ENCODE measurements at places on chromosomes 7 and 10. TPM values are rescaled to one million over a fixed set of nuclear protein-coding genes. Genes with fewer than 3 reads are reported as not detected.

Gene SHTN1
- 10.2 TPM for total RNA-seq

Gene INA
- total RNA-seq = 4.3 TPM

- DNase-seq = no peak
These were observed 4.7 kb downstream of the SUFU start for GRCh38 chr10:102508506-102508905.

Gene SEMA3E
- 1.2 TPM for total RNA-seq

Gene LRIT1
- total RNA-seq = not detected

Gene TBRG4
- total RNA-seq = 38.2 TPM

DNA sequence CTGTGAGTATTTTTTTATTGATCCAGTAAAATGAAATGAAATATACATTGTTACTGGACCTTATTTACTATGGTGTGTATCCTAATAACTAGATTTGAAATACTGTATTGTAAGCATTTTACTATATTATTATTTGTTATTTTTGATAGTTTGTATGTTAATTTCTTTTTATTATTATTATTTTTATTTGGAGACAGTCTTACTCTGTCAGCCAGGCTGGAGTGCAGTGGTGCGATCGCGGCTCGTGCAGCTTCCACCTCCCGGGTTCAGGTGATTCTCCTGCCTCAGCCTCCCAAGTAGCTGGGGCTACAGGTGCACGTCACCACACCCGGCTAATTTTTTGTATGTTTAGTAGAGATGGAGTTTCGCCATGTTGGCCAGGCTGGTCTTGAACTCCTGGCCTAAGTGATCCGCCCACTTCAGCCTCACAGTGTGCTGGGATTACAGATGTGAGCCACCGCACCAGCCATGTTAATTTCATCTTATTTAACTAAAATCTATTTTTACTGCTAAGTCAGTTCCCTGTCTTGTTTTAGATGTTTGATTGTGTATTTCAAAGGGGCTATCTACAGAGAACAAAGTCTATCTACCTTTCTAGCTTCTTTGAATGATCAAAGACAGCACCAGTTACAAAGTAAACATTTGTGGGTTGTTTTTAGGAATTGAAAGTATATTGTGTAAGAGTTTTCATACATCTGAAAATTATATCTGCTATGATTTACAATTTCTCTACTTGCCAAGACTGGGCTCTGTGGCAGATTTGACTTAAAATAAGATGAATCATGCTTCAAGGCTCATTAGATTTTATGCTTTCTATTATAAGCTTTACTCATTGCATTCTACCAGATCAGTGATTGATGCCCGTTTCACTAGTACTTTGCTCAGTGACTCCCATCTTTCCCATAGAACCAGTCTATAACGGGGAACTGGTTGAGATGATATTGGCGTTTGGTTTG, 41.6 kb downstream of the CDC123 start:
- DNase-seq = no peak

DNA sequence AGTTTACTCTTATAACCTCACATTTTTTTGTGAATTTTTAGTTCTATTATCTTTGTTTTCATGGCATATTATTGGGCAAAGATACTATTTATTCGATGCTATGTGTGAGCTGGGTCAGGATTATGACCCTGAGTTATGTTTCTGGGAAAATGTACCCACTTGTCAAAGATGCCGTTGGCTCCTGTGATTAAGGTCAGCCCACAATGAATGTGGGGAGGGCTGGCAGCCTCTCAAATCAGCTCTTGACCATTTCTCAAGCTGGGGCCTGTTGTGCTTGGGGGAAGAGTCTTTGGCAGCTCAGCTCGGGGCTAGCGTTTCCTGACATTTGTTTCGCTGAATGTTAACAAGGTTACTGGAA, 97.5 kb downstream of the TCF7L2 start:
- DNase-seq = no peak

Gene USP54
- total RNA-seq = 16.4 TPM

- no peak for DNase-seq
These were observed 93.1 kb upstream of the CXCL12 start for GRCh38 chr10:44478040-44478439.

DNA sequence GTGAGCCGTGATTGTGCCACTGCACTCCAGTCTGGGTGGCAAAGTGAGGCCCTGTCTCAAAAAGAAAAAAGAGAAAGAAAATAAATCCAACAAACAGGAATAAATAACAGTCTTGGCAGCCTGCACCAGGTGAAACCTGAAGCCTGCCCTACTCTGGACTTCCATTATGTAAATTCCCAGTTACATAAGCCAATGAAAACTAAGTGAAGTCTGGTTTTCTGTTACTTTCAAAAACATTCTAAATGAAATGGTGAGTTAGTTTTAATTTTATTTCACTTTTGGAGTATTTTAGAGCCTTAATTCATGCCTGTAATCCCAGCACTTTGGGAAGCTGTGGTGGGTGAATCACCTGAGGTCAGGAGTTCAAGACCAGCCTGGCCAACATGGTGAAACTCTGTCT, 22.5 kb upstream of the HIBADH start:
- DNase-seq = no peak

GRCh38 chr7:25215694-25216335, 12.5 kb downstream of the NPVF start:
- DNase-seq = no peak

DNA sequence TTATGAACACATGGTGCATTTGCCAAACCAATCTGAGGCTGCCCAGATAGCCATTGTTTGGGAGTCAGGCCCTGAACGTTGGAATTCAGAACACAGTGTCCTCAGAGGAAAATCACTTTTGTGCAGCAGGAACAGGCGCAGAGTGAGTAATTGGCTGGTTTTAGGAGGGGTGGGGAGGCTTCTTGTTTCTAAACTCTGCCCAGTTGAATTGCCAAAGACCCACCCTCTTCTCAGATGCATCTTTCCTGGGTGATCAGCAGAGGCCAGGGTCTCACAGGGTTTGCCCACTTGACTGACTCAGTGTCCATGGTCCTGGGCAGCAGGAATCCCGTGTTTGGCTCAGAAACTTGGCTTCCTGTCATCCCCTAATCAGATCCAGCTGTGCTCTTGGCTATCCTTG, 24.3 kb downstream of the PRLHR start:
- no peak for DNase-seq

Gene KLF14
- total RNA-seq = not detected

DNA sequence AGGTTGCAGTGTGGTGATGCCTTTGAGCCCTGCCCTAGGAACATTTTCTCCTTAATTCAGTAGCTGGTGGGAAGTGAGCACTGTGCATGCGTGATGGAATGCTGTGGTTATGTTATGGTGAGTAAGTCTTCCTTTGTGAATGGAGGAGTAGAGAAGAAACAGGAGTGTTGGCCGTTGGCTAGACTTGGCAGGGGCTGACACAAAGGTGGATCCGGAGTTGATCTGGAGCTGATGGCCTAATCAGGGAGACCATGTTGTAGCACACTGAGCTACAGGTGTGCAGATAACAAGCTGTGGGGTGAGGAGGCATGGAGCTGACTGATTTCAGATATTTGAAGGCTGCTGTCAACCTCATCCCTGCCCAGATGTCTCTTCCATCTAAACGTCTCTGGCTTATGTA, 122.3 kb downstream of the CNNM2 start:
- no peak for DNase-seq

GRCh38 chr10:109883859-109884771, 39.2 kb downstream of the XPNPEP1 start:
- peak; percentile 82 for DNase-seq

DNA sequence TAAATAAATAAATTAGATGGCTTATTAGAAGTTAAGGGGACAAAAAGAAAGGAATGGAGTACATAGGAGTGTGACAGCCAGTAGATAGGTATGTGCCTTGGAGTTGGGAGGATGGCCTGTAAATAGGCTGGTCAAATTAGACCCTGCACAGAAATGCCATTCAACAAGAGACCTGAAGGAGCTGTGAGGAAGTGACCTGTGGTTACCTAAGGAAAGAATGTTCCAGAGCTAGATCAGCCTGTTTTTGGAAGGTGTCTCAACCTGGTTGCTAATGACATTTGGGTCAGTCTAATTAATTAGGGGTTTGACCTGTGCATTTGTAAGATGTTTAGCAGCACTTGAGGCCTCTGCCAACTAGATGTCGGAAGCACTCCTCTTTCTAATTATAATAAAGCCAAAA, 315.3 kb upstream of the PLXDC2 start:
- no peak for DNase-seq

DNA sequence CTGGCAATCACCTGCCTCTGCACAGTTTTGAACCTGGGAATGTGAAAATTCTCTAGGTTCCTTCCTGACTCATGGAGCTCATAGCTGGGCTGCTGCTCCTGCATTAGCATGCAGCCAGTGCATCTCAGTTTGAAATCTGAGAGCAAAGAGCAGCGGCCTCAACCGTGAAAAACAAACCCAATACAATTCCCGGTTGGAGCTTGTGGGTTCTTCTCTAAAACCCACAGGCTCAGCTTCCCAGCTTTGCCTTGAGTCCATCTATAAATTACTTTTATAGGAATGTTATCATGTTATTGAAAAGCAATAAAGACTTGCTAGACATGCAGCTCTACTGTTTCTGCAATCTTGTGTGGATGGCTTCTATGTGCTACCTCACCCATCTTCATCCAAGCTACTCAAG, 191.7 kb downstream of the CXCL12 start:
- DNase-seq = no peak

Gene VDAC2
- total RNA-seq = 143 TPM

DNA sequence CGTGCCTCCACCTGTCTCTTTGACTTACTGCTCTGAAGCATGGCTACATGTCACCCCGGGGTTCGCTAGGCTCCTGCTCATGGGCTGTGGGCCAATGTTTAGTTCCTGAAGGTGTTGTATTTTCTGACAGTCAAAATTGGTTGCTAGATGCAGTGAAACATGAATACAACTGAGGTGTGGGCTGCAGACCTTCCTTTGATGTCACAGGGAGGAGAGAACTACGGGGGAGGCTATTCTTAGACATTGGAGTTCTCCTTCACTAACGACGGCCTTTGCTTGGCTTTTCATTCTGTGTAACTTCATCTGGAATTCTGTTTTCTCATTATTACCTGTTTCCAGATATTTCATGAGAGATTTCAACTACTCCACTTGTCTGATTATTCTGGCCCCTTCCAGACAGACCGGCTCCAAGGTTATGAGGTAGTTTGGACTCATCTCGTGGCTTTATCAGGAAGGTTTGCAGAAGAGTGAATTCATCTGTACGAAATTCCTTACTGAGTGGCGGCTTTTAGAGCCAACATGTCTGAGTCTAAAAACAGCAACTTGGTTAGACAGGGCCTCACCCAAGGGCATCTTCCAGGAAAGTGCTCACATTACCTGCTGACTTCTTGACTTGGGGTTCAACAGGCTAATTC, 774.7 kb downstream of the SUGCT start:
- no peak for DNase-seq

Gene AKR1C8
- total RNA-seq = not detected

- DNase-seq = no peak
These were observed 82.9 kb downstream of the OTUD1 start for GRCh38 chr10:23521735-23522134.

GRCh38 chr10:113202011-113202410, 252.0 kb downstream of the TCF7L2 start:
- no peak for DNase-seq

Gene PILRA
- 2.5 TPM for total RNA-seq

- DNase-seq = no peak
These were observed 21.1 kb downstream of the SLC29A4 start for GRCh38 chr7:5303591-5304505.

- DNase-seq = no peak
These were observed 1355.5 kb upstream of the LRRTM3 start for GRCh38 chr10:65570143-65571010.

DNA sequence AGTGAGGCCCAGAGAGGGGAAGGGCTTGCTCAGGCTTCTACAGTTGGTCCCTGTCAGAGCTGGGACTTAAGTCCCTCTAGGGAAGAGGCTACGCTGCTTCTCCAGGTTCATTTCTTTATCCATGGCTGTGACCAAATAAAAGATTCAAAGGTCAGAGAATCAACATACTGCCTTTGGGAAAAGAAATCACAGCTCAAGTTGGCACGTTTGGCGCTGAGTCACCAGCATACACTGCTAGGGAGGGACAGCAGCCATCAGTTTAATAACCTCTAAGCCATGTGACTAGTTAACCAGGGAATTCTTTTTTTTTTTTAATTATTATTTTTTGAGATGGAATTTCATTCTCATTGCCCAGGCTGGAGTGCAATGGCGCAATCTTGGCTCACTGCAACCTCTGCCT, 28.4 kb upstream of the CRHR2 start:
- no peak for DNase-seq

Gene UNCX
- total RNA-seq = not detected

DNA sequence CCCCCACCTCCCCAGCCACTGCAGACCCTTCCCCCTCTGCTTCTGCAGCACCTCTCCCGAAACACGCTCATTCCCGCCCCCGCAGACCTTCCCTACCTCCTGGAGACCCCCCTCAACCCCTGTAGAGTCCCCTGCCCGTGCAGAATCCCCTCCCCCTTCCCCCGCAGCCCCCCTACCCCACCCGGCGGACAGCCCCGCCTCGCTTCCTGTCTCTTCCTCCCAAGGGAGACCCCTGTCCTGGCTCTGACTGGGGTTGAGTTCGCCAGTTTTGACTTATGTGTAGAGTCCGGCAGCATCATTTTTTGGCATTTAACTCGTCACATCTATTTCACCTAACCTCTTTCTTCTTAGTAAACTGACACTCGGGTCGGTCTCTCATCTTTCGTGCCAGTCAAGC, 54.0 kb downstream of the ALOX5 start:
- DNase-seq = no peak

Gene SPAG6
- total RNA-seq = not detected

Gene MACC1
- total RNA-seq = 0.19 TPM

DNA sequence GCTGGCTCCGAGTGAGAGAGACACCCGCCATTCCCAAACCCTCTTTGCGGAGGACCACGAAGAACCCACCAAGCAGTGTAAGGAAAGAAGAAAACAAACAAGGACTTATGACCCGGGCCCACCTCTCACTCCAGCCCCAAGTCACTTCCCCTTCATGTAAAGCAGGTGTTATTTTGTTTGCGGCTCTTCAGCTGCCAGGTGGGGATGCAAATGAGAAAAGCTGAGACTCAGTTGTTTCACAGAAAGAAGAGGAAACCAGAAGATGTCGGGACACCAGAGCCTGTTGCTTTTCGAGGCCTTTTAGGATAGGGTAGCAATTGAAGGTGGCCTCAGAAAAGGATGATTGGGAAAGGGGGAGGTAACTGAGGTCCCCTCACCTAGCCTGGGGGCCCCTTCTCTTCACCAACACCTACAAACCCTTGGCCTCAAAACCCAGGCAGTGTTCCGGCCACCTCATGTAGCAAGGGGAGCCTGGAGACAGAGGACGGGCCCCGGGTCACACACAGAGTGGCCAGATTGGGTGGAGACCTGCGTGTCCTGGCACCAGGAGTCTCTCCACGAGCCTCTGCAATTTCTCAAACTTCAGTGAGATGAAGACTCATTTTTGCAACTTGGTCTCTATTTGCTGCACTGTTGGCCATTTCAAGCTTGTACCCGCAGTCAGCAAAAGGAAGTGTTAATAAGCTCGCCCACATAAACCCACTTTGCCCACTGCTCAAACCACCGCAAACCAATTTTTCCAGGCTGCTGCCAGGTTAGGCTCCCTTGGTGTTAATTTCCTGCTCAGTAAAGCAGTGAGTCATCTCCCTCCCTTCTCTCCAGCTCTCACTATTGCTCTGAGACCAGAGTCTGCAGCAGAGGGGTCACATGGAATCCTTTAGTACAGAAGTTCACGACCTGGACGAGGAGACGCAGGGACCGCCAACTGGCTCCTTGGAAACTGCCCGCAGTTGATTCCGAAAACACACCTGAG, 45.5 kb downstream of the AOC1 start:
- no peak for DNase-seq

Gene ANKRD2
- not detected for total RNA-seq

Gene USP6NL
- 24.3 TPM for total RNA-seq

Gene AOAH
- 0.64 TPM for total RNA-seq

Measured in glomerular endothelial cell (primary cell).